M059J (cell line): ENCODE measurements at places on chromosomes 7 and 10.

GRCh38 chr7:147818317-147818716 is 772.2 kb upstream of the C7orf33 start:
- DNase-seq: no peak

GRCh38 chr7:114930829-114931655 is 9.1 kb downstream of the MDFIC start:
- DNase-seq: no peak

DNA sequence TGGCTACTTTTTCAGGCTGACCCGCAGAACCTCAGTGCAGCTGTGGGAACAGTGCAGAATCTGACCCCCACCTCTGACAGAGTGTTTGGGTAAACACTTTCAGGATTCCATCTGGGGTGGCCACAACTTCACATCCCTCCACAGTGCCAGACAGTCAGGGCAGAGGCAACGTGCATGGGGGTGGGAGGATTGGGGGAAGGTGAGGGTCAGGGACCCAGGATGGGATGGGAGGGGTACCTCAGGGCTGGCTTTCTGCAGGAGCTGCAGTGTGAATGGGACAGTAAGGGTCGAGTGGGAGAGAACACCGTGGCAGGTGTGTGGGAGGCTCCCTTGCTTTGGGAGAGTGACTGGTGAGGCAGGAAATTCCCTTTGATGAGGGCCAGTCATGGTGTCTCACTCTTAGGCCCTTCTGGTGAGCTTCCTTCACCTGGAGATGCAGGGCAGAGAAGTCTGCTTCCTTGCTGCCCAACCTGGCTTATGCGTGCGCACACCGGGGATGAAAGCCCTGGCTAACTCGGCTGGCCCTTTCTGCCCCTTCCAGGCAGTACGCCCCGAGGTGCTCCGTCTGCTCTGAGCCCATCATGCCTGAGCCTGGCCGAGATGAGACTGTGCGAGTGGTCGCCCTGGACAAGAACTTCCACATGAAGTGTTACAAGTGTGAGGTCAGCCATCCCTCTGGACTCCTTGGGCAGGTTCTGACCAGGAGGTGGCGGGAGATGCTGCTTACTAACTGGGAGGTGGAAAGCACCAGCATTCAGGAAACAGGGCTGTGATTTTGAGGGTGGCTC is 8.4 kb downstream of the ZYX start:
- DNase-seq: no peak

DNA sequence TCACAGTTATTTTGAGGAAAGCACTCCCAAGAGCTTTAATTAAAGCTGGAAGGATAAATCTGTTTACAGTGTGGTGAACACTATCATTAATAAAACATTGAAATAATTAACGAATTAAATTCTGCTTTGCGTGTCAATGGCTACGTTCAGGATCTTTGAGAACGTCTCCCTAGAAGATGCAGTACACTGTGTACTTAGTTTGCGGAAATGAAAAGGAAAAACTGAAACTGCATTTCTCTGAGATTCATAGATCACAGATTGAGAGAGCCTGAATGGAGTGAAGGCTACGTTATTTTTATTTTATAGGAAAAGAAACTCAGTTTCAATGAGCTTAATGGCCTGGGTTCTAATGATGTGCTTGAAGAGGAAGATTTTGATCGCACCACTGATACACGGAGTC is 85.3 kb downstream of the NRP1 start:
- DNase-seq: no peak

GRCh38 chr10:24664991-24665390 is 58.7 kb downstream of the ARHGAP21 start:
- DNase-seq: no peak

DNA sequence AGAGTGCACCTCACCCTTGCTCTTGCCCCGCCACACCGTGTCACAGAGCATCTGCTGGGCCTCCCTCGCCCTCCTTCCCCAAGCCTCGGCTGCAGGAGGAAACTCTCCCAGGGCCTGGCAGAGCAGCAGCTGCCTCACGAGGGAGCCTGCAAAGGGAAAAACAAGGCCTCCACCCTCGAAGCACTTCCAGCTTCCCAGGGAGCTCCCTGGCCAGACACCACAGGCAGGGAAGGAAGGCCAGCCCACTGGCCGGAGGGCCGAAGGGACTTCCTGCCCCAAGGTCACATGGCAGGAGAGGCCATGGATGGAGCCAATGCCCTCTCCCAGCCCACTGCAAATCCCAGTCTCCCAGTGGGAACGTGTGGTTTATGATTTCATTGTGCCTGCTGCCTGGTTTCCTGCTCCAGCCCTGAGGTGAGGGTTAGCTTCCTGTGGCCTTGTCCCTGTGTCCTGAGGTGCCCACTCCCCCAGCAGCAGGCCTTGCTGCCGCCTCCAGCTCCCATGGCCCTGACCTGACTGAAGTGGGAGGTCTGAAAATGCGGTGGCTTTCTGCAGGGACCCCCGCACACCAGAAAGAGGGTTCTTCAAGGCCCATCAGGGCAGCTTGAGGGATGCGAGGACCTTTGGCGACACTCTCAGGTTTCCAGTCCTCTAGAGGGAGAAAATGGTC is 100.5 kb upstream of the PPIF start:
- peak; percentile 71 for DNase-seq
